ENCODE measurements at places on chromosomes 6 and 20.

DNA sequence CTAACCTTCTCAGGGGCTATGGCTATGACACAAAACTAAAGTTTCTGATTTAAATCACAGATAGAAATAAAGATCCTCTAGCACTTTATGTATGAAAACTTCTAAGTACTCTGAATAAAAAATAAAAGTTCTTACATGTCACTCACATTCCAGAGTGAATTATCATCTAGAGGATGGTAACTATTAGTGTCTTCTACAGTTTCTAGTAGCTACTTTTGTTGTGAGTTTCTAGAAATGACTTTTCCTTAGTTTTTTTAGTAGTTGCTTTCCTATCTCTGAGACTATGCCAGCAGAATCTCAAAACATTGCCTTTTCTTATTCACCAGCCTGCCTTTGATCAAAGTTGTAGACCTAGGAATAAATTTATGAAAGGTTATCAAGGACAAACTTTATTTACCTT, 10.1 kb downstream of the ZNF318 start:
- DNase-seq = no peak

GRCh38 chr20:32972181-32973076, 31.8 kb downstream of the SUN5 start:
- DNase-seq = peak; percentile 98

GRCh38 chr6:101276066-101276465, 117.4 kb upstream of the GRIK2 start:
- DNase-seq = no peak

- no peak for DNase-seq
Observed at GRCh38 chr6:87993356-87993755, 54.3 kb upstream of the SPACA1 start.

DNA sequence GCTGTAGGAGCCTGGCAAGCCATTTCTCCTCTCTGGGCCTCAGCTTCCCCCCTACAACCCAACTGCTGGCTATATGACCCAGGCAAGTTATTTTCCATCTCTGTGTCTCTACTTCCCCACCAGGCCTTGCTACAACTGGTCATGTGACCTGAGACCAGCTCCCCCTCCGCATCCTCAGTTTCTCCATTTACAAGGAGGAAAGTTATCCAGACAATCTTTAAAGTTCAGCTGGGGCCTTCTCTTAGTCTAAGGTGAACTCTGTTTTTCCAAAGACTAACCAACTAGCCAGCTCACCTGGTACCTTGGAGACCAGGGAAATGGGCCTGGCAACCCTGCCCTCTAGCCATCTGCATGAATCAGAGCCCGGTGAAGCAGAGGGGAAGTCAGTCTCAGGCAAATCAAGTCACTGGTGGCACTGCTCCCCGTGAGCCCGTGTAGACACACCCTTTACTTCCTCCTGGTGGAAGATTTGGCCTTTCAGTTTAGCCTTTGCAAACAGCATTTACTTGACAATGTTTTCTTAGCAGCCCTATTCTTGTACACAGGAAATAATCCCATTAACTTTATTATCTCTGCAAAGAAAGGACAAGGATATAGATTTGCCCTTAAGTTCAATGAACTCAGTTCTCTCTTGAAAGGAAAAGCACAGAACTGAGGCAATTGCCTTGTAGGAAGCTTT, 157.7 kb downstream of the VEGFA start:
- peak; percentile 61 for DNase-seq
